ENCODE measurements at places on chromosomes 12 and 14.
A peak's percentile ranks its signal among the peaks of the same experiment; 100 is the strongest.

DNA sequence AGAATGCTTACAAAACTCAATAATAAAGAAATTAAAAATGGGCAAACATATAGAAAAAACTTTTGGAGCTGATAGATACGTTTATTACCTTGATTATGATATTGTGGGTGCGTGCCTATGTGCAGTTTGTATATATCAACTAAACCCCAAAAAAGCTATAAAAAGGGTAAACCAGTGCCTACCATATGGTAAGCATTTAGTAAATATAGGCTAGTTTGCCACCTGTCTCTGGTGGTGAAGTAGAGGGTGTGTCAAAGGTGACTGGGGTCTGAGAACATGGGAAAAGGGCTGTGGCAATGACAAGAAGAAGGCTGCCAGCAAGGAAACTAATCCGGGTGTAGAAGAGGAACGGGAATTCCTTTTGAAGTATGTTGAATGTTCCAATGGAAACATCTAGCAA, 18.3 kb downstream of the GALNT8 start:
- no peak for DNase-seq

DNA sequence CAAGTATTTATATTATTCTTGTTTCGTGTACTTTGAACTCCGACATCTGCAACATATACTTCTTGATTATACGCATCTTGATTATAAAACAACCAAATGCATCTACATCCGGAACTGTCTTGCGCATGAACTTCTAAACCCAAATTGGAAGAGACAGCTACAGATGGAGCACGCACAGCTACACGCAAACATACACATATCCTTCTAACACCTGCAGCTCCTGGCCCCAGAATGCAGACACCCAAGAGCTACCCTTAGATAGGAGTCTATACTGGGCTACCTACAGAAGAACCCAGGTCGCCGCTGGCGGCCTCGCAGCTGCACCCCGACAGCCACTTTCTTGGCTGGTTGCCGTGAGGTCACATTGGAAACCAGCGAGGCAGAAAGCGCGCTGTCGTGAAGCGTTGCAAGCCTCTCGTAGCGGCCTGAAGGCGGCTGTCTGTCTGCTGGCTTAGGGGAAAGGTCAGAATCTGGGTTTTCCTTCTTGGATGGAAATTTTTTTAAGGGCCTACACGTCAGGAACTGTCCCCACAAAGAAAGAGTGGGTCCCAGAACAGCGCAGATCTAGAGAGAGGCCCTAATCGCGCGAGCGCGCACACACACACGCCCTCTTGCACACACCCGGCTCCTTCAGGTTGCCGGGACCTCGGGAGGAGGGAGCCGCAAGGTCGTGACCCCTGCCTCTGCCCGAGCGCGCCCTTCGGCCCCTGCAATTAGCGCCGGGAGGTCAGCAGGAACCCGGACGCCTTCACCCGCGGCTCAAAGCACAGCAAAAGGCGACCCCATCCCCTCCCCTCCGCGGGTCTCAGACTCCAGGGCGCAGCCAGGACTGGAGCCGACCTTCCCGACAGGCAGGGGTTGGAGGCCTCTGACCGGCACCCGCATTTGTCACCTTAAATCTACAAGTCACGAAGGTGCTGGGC, 17.0 kb downstream of the TBX3 start:
- DNase-seq, result no peak

DNA sequence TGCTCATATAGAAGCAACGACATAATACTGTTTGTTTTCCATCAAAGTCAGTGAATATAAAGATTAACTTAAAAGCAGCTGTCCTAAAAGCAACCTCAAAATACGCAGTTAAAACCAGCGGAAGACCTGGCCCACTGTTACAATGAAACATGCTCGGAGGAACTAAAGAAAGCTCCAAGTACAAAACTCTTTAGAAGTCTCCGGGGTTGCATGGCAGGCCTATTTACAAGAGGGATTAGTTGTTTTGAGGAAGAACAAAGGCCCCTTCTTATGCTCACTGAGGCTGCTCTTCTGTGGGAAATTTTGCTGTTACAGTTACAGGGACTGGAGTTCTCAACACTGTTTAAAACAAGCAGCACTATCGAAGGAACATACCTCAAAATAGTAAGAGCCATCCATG, 75.9 kb upstream of the C12orf71 start:
- no peak for DNase-seq

DNA sequence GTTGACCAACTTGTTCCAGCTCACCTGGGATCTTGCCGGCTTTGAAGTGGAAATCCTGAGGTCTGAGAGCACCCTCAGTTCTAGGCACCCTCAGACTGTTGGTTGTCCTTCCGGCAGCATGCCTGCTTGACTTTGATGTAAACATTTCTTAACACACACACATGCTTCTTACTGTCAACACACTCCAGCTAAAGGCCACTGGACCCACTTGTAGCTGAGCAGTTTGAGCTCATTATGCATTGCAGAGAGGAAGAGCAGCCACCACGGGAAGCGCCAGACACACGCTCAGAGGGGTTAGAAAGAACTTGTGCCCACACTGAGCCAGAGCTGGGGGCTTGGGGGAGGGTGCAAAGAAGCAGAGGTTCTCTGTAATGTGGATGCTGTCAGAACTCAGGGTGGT, 55.8 kb downstream of the TNFAIP2 start:
- no peak for DNase-seq

DNA sequence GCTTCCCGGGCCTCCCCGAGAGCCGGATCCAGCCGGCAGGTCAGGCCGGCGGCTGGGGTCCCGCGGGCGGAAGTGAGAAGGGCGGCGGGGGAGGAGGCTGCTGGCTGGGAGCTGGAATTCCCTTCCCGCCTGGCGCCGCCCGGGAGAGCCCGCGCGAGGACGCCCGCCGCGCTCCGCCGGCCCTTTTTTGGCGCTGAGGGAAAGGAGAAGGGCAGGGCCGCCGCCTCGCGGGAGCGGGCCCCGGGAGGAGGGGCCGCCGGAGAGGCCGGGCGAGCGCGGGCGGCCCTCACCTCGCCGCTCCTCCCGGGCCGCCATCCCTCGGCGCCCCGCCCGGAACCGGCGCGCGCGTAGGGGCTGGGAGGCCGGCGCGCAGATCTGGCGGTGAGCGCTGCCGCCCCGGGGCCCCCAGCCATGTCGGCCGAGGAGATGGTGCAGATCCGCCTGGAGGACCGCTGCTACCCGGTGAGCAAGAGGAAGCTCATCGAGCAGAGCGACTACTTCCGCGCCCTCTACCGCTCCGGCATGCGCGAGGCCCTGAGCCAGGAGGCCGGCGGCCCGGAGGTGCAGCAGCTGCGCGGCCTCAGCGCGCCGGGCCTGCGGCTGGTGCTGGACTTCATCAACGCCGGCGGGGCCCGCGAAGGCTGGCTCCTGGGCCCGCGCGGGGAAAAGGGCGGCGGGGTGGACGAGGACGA, at the start of the genes KLHL42 and MANSC4:
Gene KLHL42, plus strand, starts transcription at position 314 of the 692 bp plus-strand sequence. Its CDS starts 98 bp downstream, at position 412.
Gene MANSC4, minus strand, starts transcription at position 317 of the 692 bp plus-strand sequence. CDS start 8,960 bp downstream, outside the sequence.
- DNase-seq, result peak; percentile 40

- DNase-seq, result no peak
Observed at GRCh38 chr12:62928632-62929031, 6.3 kb downstream of the PPM1H start.

DNA sequence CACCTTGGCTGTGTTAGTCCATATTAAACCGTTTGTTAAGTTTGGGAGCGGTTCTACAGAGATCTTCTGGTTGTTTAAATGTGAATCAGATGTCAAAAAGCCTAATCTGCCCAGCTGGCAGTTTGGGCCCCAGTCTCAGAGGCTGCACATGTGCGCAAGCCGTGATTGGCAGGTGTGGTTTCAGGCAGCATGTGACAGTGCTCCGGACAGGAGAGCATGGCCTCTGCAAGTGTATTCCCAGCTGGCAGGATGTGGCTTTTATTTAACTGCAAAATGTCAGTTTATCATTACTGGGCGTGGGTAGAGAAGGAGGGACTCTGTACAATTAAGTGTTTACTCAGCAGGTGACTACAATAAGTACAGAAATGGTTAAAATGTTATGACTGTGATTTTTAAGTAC, 77.5 kb downstream of the PELI2 start:
- DNase-seq, result no peak
